ENCODE measurements at places on chromosomes 5 and 9.
A peak's percentile ranks its signal among the peaks of the same experiment; 100 is the strongest.

DNA sequence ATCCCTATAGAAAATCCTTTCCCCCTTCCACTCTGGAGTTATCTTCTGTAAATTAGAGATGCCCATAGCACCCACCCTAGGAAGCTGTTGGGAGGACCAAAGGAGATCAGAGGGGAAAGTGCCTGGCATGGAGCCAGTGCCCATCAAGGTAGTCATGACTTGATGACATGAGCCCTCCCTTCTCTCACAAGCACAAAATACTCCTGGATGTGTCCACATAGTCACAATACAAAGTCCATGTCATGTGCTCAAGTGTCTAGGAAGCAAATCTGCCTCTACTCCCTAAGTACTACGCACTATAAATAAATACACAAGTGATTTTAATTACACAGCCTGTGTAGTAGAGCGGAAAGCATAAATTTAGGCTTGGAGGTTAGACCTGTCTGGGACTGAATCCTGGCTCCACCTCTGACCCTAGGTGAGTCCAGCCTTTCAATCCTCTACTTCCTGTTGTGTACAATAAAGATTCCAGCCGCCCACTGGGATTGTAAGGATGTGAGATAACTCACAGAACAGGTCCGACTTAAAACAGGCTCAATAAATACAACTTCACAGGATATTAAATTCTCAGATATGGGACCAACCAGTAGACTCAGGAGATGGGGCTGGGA lies 30.6 kb downstream of the TTC39B start:
- no peak for DNase-seq

DNA sequence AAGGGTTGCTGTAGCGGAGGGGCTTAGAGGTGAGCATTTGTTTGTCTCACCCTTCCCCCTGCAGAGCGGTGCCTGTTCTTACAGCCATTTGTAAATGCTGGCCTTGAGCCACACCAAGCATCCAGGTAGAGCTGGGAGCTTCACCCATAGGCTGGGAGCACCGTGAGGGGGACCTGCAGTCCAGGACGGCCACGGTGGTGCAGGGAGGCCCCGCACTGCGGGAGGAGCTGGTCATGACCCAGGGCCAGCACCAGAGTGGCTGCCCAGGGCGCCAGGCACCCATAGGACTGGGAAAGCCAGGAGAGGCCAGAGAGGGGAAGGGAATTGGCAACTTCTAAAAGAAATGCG lies 197.3 kb upstream of the ADAMTS16 start:
- no peak for DNase-seq

GRCh38 chr5:78899922-78900362 lies 85.2 kb downstream of the ARSB start:
- peak; percentile 24 for DNase-seq

DNA sequence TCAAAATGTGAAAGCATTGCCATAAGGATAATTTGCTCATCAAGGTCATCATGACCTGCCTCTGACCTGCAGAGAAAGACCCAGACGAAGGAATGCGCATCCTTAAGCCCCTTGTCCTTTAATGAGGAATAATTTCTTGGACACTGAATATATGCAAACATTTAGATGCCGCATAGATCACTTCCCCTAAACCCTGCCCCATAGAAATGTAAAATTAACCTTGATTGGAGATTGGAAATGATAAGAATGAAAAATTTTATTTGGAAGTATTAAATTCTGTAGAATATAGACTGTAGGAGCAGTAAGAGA lies 233.1 kb downstream of the ARHGAP26 start:
- DNase-seq, result no peak

DNA sequence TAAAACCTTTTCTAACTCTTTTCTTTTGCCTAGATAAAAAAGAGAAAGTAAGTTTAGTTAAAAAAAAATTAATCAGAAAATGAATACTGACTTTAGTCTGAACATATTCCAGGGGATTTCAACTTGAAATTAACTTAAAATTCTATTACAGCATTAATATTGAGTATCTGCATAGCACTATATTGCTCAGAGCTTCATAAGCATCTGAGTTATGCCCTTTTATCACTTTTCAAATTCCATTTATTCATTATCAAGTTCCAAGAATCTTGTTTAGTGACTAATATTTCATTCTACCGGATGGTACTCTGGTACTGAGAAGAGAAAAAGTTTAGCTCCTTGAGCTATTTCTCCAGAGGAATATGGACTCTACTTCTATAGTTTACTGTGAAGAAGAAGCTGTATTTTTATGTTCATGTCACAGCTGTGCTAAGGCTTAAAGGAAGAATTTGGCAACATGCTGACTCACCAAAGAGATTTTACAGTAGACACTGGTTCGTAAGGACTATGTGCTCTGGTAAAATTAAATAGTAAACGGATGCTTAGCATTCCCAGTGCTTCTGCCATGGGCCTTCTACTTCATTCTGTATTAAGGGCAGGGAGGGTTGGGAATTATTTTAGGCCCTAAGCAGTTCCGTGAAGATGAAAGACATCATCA lies 285.2 kb upstream of the SEMA6A start:
- no peak for DNase-seq

Measured in activated CD4-positive, alpha-beta T cell treated with anti-CD3 and anti-CD28 coated beads, Interleukin-2, amount 50 U/mL, for 48 hours (primary cell).